Lung (tissue), 17 donors: ENCODE measurements at places on chromosomes 5 and 9. TPM values are rescaled to one million over a fixed set of nuclear protein-coding genes. Genes with fewer than 3 reads are reported as not detected.
A peak's percentile ranks its signal among the peaks of the same experiment; 100 is the strongest.

DMRT3 gene
- not detected for total RNA-seq

NR2F1-AS1 gene
- 50.0 TPM for total RNA-seq

- DNase-seq, result peak; percentile 25
Observed at GRCh38 chr5:179142434-179143198, 82.4 kb downstream of the ZNF354C start.

GRCh38 chr5:137191179-137191578 is 307.9 kb downstream of the SPOCK1 start:
- no peak for DNase-seq

DNA sequence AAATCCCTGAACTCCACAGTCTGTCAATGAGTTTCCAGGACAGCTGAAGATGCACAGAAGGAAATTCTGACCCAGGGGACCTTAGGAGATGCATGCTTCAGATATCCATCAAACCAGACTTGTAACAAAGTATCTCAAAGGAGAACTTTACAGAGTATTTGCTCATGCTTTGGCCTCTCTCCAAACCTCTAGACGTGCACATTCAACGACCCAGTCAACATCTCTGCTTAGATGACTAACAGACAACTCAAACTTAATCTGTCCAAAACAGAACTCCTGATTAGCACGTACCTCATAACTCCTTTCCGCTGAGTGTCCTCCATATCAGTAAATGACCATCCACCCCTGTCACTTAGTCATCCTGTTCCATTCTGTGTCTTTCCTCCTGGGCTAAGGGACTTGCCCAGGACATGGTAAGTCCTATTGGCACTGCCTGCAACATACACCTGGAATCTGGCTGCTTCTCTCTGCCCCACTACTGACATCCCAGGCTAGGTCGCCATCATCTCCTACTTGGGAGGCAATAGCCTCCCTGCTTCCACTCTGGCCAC is 107.4 kb downstream of the LMNB1 start:
- DNase-seq, result peak; percentile 29

GRCh38 chr5:143456952-143457547 is 53.6 kb upstream of the NR3C1 start:
- no peak for DNase-seq

DNA sequence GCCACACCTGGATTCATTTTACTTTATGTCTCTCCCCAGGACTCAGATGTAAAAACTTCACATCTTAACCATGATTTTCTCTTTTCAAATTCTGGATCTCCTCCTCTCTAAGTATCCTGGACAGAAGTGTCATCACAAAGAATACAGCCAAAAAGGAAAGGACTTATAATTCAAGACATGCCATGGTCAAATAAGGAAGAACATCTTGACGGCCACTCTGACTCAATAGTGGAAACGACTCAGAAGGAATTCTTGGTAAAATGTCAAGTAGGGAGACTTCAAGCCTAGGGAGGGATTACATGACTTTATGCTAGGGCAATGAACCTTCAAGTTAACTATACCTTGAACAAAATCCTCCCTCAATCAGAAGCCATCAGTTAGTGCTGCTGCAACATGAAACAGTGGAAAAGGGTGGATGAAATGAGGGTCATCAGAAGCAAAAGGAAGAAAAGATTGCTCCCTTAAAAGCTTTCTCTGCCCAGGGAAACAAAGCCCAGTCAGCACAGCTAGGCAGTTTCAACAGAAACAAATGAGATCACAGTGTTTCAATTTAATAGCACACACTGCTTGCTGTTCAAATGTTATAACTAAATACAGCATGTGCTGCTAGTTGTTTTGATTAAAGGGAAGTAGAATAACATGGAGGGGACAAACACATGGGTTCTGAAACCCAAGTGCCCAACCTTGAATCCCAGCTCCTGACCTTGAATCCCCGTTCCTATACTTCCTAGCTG is 101.4 kb downstream of the LPAR1 start:
- no peak for DNase-seq

GFI1B gene
- total RNA-seq, result 1.0 TPM
